GM23248 (cell line): ENCODE measurements at places on chromosomes 13 and 19.

GRCh38 chr13:52677823-52678222, 25.2 kb downstream of the SUGT1 start:
- no peak overlapping the region for H3K4me3 ChIP-seq
- no peak overlapping the region for H3K27ac ChIP-seq
- no peaks in the 10 kb centered on the region for H3K4me1 ChIP-seq
- H3K27me3 ChIP-seq = no peaks in the 10 kb centered on the region
- H3K36me3 ChIP-seq = peaks cover 39% of the 10 kb centered on the region

DNA sequence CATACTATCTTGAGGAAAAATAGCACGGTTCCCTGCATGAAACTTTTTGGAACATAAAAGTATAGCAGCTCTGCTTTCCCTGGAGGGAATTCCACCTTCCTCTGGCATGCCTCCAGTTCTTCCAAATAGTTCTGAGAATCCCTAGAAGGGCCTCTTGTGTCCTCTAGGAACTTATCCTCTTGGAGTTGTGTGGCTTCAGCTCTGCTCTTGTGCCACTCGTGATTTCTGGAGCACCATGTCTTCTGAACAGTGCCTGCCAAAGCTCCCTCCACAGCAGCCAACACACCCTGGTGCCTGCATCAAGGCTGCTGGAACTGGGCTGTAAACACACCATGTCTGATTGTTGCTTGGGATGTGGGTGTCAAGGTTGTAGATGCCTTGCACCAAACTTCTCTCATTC, 65.7 kb upstream of the FLT1 start:
- H3K27ac ChIP-seq = no peak overlapping the region
- DNase-seq = no peak
- H3K27me3 ChIP-seq = no peaks in the 10 kb centered on the region
- H3K4me3 ChIP-seq = no peak overlapping the region
- H3K36me3 ChIP-seq = no peaks in the 10 kb centered on the region

DNA sequence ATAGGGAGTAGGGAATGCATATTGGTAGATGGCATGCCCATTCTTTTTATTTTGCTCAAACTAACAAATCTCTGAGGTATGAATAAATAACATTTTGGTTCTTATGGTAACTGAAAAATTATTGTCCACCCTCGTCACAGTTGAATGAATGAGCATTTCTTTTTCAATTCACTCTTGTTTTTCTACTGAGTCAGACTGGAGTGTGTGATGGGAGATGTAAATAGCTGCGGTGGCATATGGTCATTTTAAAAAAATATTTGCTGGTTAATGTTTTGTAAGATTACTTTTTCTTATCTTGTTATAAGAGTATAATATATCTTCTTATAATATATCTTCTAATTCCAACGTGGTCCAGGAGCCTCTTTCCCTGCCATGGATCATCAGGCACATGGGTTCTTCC, 586.5 kb downstream of the SLITRK5 start:
- DNase-seq = no peak
- H3K4me1 ChIP-seq = no peaks in the 10 kb centered on the region
- H3K27ac ChIP-seq = no peak overlapping the region
- H3K36me3 ChIP-seq = no peaks in the 10 kb centered on the region

- peaks cover 8% of the 10 kb centered on the region; the same call in 1 of the 2 replicates for H3K4me1 ChIP-seq
- DNase-seq = no peak
- no peaks in the 10 kb centered on the region for H3K27me3 ChIP-seq
- peaks cover 37% of the 10 kb centered on the region; the same call in 1 of the 2 replicates for H3K36me3 ChIP-seq
- peak overlapping the region; percentile 52 for H3K27ac ChIP-seq
These were observed 42.4 kb upstream of the USE1 start for GRCh38 chr19:17172624-17173345.

DNA sequence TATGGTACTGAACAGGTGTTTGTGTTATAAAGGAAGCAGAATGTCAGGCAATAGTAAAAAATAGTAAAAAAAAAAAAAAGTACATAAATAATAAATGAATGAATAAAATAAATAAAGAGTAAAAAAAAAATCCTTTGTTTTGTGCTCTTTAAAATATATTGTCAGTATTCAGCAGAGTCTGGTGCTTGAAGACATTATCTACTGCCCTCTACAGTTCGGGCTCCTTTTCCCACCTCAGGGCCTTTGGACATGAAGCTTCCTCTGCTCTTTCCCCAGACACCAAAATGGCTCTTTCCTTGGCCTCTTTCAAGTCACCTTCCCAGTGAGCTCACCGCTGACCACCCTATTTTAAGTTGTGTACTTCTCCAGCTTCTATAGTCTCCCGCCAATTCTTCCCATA, 137.5 kb downstream of the TNFRSF19 start:
- no peak overlapping the region for H3K27ac ChIP-seq
- no peak overlapping the region for H3K4me3 ChIP-seq
- H3K36me3 ChIP-seq = no peaks in the 10 kb centered on the region
- peak; percentile 50 for DNase-seq
- H3K27me3 ChIP-seq = no peaks in the 10 kb centered on the region
- H3K4me1 ChIP-seq = peaks cover 7% of the 10 kb centered on the region; the same call in 1 of the 2 replicates

GRCh38 chr13:44660050-44660449, 83.9 kb upstream of the TSC22D1 start:
- no peaks in the 10 kb centered on the region for H3K27me3 ChIP-seq
- H3K4me1 ChIP-seq = no peaks in the 10 kb centered on the region
- H3K4me3 ChIP-seq = no peak overlapping the region
- H3K36me3 ChIP-seq = no peaks in the 10 kb centered on the region
- H3K27ac ChIP-seq = no peak overlapping the region
- DNase-seq = peak; percentile 36

- H3K27me3 ChIP-seq = peaks cover 36% of the 10 kb centered on the region
- H3K27ac ChIP-seq = no peak overlapping the region
- H3K36me3 ChIP-seq = no peaks in the 10 kb centered on the region
These were observed 75.4 kb upstream of the TNFSF11 start for GRCh38 chr13:42498521-42498920.

DNA sequence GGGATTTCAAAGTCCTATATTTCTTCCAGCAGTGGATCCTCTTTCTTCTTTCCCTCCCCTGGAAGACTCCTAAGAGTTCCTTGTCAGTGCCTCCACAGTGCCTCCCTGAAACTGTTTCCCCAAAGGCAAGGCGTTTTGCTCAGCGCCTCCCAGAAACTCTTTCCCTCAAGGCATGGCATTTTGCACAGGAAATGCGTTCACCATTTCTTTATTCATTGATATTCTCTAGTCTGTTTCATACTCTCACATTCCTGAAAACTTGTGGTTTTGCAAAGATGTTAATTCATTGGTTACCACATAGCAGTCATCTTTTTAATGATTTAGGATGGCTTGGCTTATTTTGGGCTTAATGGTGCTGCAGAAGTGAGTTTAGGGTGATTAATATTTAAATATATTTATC, 177.3 kb upstream of the SLC10A2 start:
- no peak for DNase-seq
- no peaks in the 10 kb centered on the region for H3K27me3 ChIP-seq
- H3K4me1 ChIP-seq = no peaks in the 10 kb centered on the region
- H3K4me3 ChIP-seq = no peak overlapping the region

- H3K4me3 ChIP-seq = no peak overlapping the region
- DNase-seq = no peak
- no peaks in the 10 kb centered on the region for H3K4me1 ChIP-seq
- peaks cover 94% of the 10 kb centered on the region for H3K27me3 ChIP-seq
- no peak overlapping the region for H3K27ac ChIP-seq
These were observed 1.5 kb downstream of the GSX1 start for GRCh38 chr13:27793507-27794367.

DNA sequence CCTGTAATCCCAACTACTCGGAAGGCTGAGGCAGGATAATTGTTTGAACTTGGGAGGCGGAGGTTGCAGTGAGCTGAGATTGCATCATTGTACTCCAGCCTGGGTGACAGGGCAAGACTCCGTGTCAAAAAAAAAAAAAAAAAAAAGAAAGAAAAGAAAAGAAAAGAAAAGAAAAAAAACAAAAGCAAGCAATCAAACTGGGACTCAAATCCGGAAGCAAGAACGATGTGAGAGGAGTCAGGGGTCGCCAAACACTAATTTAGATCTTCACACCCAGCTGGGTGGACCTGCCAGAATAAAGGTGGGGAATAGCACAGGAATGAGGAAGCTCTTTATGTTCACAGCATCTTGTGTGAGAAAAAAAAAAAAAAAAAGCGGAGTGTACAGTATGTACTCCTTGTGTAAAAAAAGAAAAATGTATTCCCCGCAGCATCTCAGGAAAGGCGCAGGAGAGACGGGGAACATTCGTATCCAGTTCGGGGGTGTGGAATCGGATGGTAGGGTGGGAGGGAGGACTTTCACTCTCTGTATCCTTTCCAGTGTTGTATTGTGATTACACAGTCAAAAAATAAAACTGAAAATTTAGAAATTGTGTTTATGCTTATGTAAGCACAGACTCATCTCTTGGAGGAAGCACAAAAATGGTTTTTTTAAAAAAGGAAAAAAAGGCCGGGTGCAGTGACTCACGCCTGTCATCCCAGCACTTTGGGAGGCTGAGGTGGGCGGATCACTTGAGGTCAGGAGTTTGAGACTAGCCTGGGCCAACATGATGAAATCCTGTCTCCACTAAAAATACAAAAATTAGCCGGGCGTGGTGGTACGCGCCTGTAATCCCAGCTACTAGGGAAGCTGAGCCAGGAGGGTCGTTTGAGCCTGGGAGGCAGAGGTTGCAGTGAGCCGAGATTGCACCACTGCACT, 7.6 kb downstream of the DNAJB1 start:
- peak overlapping the region; percentile 63 for H3K4me3 ChIP-seq
- peak; percentile 82 for DNase-seq
- peaks cover 15% of the 10 kb centered on the region for H3K36me3 ChIP-seq
- no peaks in the 10 kb centered on the region for H3K27me3 ChIP-seq
- peaks cover 42% of the 10 kb centered on the region for H3K4me1 ChIP-seq
- H3K27ac ChIP-seq = peak overlapping the region; percentile 85
